Caudate nucleus (tissue), 63 donors: ENCODE measurements at places on chromosomes 11 and 22.

GRCh38 chr11:79482800-79483199, 42.0 kb upstream of the TENM4 start:
- DNase-seq, result no peak

GRCh38 chr22:27113211-27113635, 455.8 kb downstream of the MIAT start:
- DNase-seq, result no peak

DNA sequence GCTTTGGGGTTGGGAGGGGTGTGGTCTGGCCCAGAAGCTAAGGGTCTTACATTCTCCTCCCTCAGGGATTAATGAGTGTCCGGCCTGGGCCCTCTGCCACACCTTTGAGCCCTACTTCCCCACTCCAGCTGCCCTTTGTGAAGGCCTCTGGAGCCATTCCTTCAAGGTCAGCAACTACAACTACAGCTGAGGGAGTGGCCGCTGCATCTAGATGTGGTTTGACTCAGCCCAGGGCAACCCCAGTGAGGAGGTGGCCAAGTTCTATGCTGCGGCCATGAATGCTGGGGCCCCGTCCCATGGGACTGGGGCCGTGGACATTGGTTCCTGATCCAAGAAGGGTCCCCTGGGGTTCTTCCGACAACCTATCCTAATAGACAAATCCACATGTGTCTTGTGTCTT, 14.3 kb upstream of the FOLR1 start:
- no peak for DNase-seq

DNA sequence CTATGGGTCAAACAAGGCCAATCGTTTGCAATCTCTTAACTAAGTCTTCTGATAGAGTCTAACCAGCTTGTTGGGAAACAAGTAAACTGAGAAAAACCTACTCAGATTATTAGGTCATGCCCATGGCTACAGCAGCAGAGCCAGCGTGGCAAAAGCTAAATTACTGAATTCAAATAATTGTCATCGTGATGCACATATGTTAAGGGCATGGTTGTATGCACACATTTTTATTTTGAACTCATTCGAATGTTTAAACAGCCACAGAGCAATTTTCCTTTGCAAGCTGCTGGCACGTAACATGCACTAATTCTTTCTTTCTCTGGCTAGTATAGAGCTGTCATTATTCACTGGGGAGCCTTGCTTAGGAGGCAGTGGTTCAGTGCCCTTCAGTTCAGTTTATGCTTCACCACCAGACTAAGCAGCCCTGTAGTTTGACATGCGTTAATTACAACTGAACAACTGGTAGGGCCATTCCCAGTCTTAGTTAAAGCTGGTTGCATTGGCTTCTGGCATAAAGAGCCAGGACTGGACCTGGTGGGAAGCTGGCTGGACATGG, 396.4 kb downstream of the METTL15 start:
- no peak for DNase-seq

DNA sequence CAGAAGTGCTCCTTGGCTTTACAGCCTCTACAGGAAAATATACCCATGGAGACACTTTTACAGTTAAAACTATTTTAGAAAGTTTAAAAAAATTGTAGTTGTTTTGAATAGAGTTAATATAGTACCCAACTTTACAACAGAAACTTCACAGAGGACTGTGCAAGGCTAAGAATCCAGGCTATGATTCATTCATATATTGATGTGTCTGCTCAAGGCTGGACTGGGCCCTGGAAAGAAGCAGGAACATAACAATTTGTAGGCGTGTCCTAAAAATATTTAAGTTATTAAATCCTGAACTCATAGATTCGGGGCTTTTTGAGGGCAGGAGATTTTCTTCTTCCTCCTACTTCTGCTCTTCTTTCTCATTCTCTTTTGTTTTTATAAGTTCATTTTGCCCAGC, 291.5 kb upstream of the CCDC179 start:
- no peak for DNase-seq

DNA sequence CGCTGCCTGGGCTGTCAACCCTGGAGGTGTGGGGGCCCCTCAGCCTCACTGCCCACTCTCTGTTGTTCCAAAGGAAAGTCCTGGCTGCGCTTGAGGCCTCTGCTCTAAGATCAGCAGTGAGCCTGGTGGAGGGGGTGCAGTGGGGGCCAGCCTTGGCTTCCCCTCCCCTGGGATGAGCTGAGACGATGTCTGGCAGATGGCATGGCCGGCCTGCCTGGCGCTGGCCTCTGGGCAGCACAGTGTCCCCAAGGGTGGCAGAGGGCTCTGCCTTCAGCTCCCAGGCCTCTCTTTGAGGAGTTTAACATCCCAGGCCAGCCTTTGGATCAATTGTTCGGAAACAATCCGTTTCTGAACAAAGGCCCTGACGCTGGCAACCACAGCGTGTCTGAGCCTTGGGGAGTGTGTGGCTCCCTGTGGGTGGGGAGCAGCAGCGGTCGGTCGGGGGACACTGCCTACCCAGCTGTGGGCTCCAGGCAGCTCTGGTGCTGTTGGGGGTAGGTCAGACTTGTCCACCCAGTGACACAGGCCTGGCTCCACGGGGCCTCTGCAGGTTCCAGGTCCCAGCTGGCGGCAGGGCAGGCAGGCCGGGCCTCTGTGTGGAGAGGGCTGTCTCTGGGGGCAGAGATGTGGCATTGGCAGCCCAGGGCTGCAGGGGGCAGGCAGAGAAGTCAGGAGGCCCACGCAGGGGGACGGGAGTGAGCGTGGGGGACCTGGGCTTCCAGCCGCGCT, 12.1 kb downstream of the TSPAN4 start:
- DNase-seq, result no peak

- no peak for DNase-seq
Measured at GRCh38 chr11:64268893-64269539, 15.4 kb downstream of the BAD start.

DNA sequence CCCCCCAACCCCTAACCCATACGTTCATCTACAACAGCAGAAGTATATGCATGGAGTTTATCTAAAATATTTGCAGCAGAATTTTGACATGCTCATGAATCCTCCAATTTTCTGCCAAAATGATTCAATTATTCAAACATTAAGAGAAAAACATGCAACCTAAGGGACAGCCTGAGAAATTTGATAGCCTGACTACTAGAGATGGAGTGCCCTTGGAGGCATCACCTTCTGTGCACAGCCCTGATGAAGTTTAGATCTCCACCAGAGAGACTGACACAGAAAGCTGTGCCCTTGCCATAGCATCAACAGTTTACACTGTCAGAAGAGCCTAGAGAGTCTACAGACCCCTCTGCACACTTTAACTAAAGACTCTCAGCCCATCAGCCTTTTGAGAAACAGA, 217.7 kb downstream of the LUZP2 start:
- DNase-seq, result no peak

GRCh38 chr11:11948242-11948947, 60.0 kb downstream of the DKK3 start:
- no peak for DNase-seq

DNA sequence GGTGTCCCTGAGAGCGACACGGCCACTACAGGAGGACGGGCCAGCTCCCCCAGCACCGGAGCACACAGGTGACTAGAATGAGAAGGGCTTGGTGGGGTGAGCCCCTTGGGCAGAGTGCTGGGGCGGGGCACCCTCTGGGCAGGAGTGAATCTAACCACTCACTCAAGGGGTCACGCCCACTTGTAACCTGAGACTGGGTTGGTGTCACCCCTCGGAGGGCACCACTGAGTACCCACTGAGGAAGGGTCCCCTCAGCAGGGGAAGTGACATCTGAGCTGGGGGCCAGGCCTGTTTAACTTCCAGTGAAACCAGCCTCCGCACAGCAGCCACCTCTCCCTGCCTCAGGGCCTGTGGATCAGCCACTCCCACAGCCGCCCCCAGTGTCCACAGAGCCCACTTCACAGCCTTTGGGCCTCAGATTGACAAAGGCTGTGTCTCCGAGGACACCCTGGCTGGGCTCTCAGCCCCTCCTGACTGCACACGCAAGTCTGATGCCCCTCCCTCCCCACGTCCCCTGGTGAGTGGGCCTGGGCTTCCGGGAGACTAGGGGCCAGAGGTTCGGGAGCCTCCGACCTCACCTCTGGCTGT, 5.6 kb downstream of the GATD1 start:
- DNase-seq, result no peak

DNA sequence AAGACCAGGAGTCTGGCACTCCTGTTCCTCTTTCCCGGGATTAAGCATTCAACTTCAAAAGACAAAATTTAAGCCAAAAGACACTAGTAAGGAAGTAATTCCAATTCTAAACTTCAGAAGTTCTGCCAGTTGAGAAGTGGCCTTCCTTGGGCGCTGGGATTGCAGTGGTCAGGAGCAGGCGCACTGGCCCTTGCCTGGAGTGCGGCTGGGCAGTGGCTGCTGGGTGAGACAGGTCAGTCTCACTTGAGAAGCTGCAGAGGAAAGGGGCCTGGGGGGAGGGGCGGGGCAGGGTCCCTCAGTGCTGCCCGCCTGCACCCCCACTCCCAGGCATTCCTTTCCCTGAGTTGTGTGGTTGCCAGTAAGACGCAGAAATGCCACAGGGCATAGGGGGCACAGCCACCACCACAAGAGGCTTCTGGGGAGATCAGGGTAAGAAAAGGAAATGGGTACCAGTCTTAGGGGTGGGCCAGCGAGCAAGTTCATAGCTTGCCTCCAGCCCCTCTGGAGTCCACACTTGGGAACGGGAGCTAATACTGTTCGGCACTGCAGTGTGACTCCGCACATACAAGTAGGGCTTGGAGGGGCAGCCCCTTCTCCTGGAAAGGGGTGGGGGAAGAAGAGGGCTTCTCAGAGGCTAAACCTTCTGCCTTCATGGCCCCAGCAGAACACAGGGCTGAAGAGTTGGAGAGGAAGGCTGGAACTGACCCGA, 5.5 kb downstream of the MRPL49 start:
- DNase-seq, result no peak

GRCh38 chr11:113675565-113675964, 30.5 kb downstream of the TMPRSS5 start:
- no peak for DNase-seq

GRCh38 chr11:69689484-69690319, 14.1 kb downstream of the FGF19 start:
- no peak for DNase-seq

- no peak for DNase-seq
Measured at GRCh38 chr11:44120169-44120568, 24.7 kb downstream of the EXT2 start.

- DNase-seq, result no peak
Measured at GRCh38 chr11:57598831-57599155, 1.3 kb downstream of the SERPING1 start.

GRCh38 chr11:34205326-34206035, 100.1 kb downstream of the NAT10 start:
- no peak for DNase-seq
